ENCODE measurements at places on chromosomes 7 and 10.
A peak's percentile ranks its signal among the peaks of the same experiment; 100 is the strongest.

- no peak for DNase-seq
Measured at GRCh38 chr10:5594271-5595049, 69.7 kb downstream of the CALML3 start.

DNA sequence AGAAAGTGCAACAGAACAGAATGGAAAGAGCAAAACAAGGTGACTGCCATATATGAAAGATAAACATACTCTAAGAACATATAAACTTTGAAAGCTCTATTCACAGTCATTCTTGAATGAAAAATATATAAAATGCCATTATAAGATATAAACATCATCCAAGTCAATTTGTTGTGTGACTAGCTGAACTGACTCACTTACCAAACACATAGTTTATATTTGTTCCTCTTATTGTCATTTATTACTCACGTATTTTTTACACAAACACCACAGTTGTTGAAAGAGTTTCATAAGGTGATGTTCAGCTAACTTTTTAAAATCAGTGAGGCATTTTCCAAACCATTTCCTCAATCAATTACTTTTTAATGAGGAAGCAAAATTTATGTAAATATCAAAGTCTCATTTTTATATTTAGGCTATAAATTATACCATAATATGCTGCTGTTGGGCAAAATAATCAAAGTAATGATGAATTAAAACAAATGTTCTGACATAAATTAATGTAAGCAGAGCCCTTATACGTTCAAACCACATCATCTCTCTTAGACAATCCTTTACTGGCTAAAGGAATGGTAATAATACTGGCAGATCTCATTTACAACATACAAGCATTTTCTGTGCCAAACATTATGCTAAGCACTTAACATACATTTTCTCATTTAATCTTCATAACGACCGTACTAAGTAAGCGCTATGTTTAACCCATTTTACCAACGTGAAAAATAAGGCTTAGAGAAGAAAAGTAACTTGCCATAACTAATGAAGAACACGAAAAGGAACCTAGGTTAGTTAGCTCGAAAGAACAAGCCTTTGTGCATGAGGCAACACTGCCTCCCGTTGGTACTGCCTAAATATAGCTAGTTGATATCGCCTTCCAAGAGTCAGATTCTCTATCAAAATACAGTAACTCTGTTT, 7.3 kb downstream of the LRRN3 start:
- peak; percentile 45 for DNase-seq

- no peak for DNase-seq
Measured at GRCh38 chr7:156168434-156168833, 356.2 kb upstream of the SHH start.

DNA sequence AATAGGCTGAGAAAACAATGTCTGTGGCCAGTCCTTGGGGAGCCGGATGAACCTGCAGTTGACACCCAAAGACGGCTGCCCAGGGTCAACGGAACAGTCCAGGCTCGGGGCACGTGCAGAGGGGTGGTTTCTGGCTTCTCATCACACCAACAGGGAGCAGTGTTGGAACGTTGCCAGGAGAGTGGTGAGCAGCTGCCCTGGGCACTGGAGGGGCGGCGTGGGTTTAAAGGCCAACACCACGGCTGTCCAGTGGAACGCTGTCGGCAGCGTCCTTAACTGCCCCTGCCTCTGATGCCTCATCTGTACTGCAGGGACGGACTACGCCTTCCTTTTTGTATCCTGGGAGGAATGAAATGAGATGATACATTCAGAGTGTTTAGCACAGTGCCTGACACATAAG, 19.8 kb downstream of the JCAD start:
- DNase-seq: no peak

DNA sequence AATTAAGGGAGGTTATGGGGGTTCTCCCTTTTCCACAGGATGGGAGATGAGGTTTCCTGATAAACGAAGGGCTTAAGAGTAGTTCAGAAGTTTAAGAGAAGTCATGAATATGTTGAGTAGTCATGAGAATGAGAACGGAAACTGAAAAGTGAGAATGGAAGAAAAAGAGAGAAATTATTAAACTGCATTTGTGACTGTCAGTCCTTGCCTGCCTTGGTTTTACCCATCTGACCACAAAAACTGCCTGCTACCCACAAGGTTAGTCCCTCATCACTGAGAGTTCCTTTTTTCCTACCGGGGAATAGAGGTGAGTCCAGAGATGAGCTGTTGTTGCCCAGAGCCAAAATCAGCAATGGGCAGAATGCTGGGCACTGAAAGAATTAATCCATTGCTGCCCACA, 174.1 kb upstream of the BET1 start:
- DNase-seq: no peak

All from glutamatergic neuron (in vitro differentiated cells).